Osteocyte (in vitro differentiated cells): ENCODE measurements at places on chromosomes 7 and 10. TPM values are rescaled to one million over a fixed set of nuclear protein-coding genes. Genes with fewer than 3 reads are reported as not detected.
A peak's percentile ranks its signal among the peaks of the same experiment; 100 is the strongest.

- peaks cover 57% of the 10 kb centered on the region for H3K27me3 ChIP-seq
- H3K27ac ChIP-seq = no peak overlapping the region
- no peaks in the 10 kb centered on the region for H3K36me3 ChIP-seq
- DNase-seq = no peak
These were observed 19.5 kb upstream of the CARD11 start for GRCh38 chr7:3063016-3063753.

- peaks cover 54% of the 10 kb centered on the region for H3K4me1 ChIP-seq
- DNase-seq = peak; percentile 90
- H3K27me3 ChIP-seq = no peaks in the 10 kb centered on the region
- peak overlapping the region; percentile 29 for H3K4me3 ChIP-seq
These were observed 3.8 kb downstream of the DEPP1 start for GRCh38 chr10:44974628-44975430.

DNA sequence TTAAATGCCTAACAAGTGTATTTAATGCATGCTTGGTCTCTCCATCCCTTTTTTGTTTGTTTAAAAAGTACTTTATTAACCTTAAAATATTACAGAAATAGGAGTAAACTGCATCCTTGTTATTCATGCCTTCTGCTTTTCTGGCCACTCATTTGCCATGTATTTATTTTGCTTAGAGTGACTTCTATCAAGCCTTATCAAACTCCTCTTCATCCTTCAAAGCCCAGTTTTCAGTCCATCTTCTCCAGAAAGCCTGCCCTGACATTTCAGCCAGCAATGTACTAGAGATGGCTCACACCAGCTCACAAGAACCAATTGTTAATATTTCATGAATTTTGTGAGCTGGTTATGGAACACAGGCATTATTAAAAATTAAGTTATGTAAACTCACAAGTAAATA is 82.8 kb downstream of the NHLRC2 start:
- no peaks in the 10 kb centered on the region for H3K36me3 ChIP-seq
- no peaks in the 10 kb centered on the region for H3K4me1 ChIP-seq
- H3K4me3 ChIP-seq = no peak overlapping the region
- no peak overlapping the region for H3K27ac ChIP-seq
- no peaks in the 10 kb centered on the region for H3K27me3 ChIP-seq

DNA sequence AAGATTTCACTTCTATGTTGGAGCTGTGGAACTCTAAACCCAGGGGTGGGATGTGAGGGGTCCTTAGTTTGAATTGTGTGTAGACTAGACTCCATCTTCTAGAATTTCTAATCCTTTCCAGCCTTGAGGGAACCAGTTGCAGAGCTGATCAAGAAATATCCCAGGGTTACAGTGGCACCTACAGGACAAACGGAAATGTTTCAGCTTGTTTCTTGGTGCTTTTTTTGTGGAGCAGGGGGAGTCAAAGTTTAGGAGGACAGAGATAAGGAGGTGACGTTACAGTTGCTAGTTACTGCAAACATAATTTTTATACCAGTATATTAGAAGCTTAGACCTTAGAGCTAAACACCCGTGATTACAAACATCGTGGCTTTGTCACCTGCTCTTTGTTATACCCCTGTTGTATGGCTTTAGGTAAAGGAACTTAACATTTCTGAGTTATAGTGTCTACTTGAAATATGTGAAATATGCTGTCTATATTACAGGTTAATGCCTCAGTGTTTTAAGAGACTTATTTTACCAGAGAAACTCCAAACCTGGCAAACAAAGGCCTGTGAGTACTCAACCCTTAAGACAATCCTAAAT is 84.5 kb upstream of the DYNC1I1 start:
- no peak for DNase-seq
- no peak overlapping the region for H3K27ac ChIP-seq
- H3K27me3 ChIP-seq = peaks cover 25% of the 10 kb centered on the region
- no peaks in the 10 kb centered on the region for H3K36me3 ChIP-seq
- H3K4me3 ChIP-seq = no peak overlapping the region

- H3K27ac ChIP-seq = no peak overlapping the region
- H3K27me3 ChIP-seq = no peaks in the 10 kb centered on the region
- peaks cover 8% of the 10 kb centered on the region for H3K4me1 ChIP-seq
- no peaks in the 10 kb centered on the region for H3K36me3 ChIP-seq
These were observed 140.0 kb downstream of the MBL2 start for GRCh38 chr10:52632591-52632990.

GRCh38 chr10:36171953-36172940 is 530.2 kb upstream of the FZD8 start:
- peak overlapping the region; percentile 57 for H3K4me3 ChIP-seq
- H3K27ac ChIP-seq = peak overlapping the region; percentile 92
- DNase-seq = no peak
- H3K27me3 ChIP-seq = no peaks in the 10 kb centered on the region
- H3K36me3 ChIP-seq = no peaks in the 10 kb centered on the region

DNA sequence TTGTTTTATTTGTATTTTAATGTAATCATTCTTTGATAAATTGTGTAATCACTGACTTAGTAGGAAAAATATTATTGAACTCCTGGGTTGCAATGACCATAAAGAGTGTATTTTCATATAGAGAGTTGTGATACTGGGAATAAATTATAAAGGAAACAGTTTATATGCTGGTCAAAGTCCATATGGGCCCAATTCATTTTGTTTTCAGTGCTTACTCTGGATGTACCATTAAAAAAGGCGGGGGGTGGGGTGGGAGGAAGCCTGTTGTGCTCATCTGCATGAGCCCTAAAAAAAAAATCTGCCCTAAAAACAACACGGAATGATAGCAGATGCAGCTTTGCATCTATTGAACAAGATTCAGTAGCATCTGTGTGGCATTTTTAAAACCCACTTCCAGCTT is 114.2 kb downstream of the BTRC start:
- no peak for DNase-seq
- H3K27ac ChIP-seq = no peak overlapping the region
- no peak overlapping the region for H3K4me3 ChIP-seq
- H3K36me3 ChIP-seq = no peaks in the 10 kb centered on the region
- H3K27me3 ChIP-seq = no peaks in the 10 kb centered on the region

PRRT4 gene
- total RNA-seq = 0.44 and 0.54 TPM in 2 replicates

TLX1 gene
- not detected in 2 replicates for total RNA-seq

TMEM273 gene
- total RNA-seq = not detected in 2 replicates
